Activated naive CD8-positive, alpha-beta T cell treated with anti-CD3 and anti-CD28 coated beads for 36 hours (primary cell): ENCODE measurements at places on chromosomes 6 and 20. TPM values are rescaled to one million over a fixed set of nuclear protein-coding genes. Genes with fewer than 3 reads are reported as not detected.

DNA sequence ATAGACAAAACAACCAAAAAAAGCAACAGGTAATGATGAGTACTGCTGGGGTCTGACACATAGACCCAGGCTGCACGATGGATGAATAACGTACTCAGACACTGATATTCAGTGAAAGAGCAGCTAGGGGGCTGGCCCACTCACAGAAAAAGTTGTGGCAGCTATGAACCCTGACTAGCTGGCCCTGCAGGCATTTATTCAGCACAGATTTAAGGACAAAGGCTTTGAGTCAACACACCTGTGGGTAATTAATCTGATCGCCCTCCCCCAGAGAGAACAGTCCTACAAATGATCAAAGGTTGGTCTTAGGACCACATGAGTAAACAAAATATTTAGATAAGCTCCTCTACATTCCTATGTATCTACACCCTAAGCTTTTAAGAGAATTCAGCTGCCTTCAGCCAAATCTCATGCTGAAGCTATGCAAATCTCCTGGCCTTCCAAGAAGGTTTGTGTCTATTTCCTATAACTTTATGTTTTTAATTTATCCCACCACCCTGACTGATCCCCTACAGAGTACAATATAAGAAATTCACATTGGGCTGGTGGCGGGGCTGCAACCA lies 81.7 kb upstream of the NXT1 start:
- H3K27me3 ChIP-seq: no peaks in the 10 kb centered on the region
- no peak overlapping the region for H3K27ac ChIP-seq
- H3K4me1 ChIP-seq: no peaks in the 10 kb centered on the region

DNA sequence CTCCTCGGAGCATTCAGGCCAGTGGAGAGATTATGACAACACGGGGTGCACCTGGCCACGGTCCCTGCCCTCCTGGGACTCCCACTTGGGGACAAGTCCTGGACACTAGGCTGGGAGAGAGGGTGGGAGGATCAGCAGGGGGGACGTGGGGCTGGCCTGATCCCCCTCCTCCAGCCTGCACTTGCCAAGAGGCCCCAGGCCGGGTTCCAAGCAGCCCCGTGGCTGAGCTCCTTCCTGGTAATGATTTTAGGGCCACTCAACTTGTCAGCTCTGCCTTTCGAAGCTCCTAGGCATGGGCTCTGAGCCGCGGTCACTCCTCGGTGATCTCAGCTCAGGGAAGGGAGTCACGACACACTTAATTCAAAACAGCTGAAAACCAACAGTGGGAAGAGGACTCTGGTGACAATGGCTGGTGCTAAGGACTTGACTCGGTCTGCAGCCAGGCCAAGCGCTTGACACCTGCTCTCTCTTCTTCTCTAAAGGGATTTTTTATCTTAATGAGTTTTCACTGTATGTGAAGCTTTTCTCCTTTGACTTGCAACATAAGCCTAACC lies 161.7 kb downstream of the BMP7 start:
- H3K27me3 ChIP-seq: peaks cover 11% of the 10 kb centered on the region
- no peak overlapping the region for H3K4me3 ChIP-seq
- H3K27ac ChIP-seq: no peak overlapping the region
- H3K4me1 ChIP-seq: no peaks in the 10 kb centered on the region

GRCh38 chr20:50169329-50169823 lies 15.9 kb upstream of the PEDS1 start:
- no peak overlapping the region for H3K4me3 ChIP-seq
- no peak overlapping the region for H3K27ac ChIP-seq
- H3K27me3 ChIP-seq: peaks cover 21% of the 10 kb centered on the region
- H3K4me1 ChIP-seq: peaks cover 9% of the 10 kb centered on the region
- H3K36me3 ChIP-seq: no peaks in the 10 kb centered on the region

DNA sequence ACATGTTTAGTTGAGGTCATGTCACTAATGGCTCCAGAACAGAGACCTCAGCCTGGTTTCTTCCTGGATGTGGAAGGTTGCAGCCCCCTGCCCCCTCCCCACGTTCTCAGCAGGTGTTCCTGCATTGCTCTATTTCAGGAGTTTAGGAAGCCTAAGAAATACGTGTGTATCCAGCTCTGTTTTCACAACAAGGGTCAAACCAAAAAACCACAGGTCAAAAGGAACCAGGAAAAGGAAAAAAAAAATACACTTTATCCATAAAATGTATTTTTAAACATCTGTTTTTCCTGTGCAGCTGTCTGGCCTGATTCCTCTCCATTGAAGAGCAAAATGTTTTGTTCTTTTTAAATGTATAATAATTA lies 107.9 kb upstream of the PLEKHG1 start:
- H3K4me3 ChIP-seq: no peak overlapping the region
- DNase-seq: no peak
- H3K4me1 ChIP-seq: peaks cover 10% of the 10 kb centered on the region
- H3K27ac ChIP-seq: peak overlapping the region; percentile 50
- H3K27me3 ChIP-seq: peaks cover 16% of the 10 kb centered on the region

GRCh38 chr20:1952737-1953530 lies 40.9 kb downstream of the PDYN start:
- H3K27me3 ChIP-seq: peaks cover 18% of the 10 kb centered on the region
- no peak for DNase-seq
- no peaks in the 10 kb centered on the region for H3K36me3 ChIP-seq
- H3K4me3 ChIP-seq: no peak overlapping the region
- no peak overlapping the region for H3K27ac ChIP-seq

DNA sequence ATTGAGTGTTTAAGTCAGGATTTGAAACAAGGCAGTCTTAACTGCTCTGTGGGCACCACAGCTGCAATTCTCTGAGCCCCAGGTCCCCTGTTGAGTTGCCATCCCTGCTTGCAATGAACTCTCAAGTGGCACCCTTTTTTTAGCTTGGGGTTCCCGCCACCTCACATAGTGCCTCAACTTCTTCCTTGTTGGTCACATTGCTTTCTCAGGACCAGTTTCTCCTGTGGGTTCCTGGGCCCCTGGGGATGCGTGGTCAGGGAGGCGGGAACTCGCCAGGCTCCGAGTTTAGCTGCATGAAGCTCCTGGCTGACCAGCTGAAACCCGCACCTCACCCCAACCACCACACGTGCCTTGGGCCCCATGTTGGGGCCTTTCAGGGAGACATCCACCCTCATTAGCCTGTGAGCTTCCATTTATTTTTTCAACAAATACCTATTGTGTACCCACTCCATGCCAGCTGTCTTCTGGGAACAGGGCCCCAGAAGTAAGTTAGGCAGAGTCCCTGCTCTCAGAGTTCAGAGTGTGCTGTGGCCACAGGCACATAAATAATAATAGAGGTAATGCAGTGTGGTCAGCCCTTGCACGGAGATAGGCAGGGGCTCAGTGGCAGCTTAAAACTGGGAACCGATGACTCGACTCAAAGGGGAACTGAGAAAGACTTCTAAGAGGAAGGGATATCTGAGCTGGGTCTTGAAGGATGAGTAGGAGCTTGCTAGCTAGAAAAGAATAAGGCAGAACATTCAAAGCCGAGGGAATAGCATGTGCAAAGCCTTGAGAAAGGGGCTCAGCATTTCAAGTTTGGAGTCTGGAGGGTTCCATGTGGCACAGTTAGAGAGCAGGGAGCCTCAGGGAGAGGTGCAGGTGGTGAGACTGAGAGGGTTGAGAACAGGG lies 33.9 kb upstream of the FAM83D start:
- H3K4me3 ChIP-seq: no peak overlapping the region
- peak overlapping the region; percentile 49 for H3K27ac ChIP-seq
- peaks cover 25% of the 10 kb centered on the region for H3K36me3 ChIP-seq

DNA sequence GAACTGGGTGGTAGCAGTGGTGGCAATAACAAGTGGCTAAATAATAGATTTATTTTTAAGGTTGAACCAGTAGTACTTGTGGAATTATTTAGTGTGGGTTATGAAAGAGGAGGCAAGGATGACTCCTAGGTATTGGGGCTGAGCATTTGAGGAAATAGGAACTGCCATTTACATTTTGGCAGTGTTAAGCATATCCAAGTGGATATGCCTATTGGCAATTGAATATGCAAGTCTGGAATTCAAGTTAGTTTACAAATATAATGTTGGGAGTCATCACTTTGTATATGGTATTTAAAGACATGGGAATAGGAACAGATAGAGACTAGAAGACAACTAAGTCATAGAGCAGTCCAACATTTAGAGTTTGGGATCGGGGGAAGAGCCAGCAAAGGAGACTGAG lies 25.9 kb downstream of the PEX3 start:
- H3K27ac ChIP-seq: no peak overlapping the region
- no peak overlapping the region for H3K4me3 ChIP-seq
- no peaks in the 10 kb centered on the region for H3K27me3 ChIP-seq
- no peaks in the 10 kb centered on the region for H3K4me1 ChIP-seq
- no peak for DNase-seq

DNA sequence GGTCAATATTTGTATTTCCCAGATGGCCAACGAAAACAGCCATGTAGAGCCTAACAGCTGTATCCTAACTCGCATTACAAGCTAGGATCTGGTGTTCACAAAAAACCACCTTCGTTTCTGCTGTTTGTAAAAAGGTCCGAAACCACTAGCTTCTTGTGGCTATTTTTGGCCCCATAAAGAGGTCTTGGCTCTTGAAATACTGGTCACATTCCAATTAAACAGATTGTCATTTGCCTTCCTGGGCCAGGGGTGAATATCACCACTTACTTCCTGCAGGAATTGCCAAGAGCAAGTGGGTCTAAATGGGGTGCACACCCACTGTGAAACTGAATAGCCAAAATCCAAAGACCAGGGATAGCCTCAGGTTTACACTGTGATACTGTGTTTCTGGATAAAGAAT lies 48.2 kb downstream of the TSHZ2 start:
- H3K36me3 ChIP-seq: no peaks in the 10 kb centered on the region
- no peak overlapping the region for H3K4me3 ChIP-seq
- H3K27me3 ChIP-seq: no peaks in the 10 kb centered on the region
- no peak for DNase-seq
- H3K27ac ChIP-seq: no peak overlapping the region

DNA sequence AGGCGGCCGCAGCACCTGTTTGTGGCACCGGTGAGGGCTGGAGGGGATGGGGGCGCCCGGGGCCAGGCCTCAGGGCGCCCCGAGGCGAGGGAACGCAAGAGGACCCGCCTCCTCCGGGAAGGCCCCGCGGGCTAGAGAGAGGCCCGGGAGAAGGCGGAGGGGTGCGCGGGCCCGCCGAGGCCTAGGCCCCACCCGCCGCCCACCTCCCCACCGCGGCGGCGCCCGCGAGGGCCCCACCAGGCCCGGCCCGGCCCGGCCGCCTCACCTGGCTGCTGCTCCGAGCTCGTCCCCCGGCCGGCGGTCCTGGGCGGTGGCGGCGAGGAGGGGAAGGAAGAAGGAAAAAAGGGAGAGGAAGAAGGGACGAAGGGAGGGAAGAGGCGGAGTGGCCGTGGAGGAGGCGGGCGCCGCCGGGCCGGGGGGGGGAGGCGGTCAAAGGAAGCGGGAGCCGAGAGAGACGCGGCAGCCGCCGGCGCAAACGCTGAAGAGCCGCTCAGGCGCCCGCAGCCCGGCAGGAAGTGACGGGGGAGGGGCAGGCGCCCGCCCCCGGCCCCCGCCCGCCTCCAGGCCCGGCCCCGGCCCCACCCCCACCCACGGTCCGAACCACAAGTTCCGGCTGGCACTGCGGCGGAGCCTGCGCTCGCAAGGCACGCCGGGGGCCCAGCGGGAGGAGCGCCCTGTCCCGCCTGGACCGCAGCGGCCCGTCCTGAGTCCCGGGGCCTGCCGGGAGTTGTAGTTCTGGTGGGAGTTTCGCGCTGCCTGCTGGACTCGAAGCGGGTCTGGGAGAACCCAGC lies at the start of gene STAU1:
Gene STAU1 (minus strand): TSS at position 484 of the 791 bp plus-strand sequence. CDS start 22,133 bp downstream, outside the sequence.
- DNase-seq: peak; percentile 97
- H3K4me3 ChIP-seq: peak within 1 kb of the TSS; percentile 95
- H3K27me3 ChIP-seq: peaks cover 7% of the 10 kb centered on the region
- H3K27ac ChIP-seq: peak within 1 kb of the TSS; percentile 90
- peaks cover 31% of the 10 kb centered on the region for H3K4me1 ChIP-seq

- no peak overlapping the region for H3K4me3 ChIP-seq
- H3K27me3 ChIP-seq: no peaks in the 10 kb centered on the region
- no peak overlapping the region for H3K27ac ChIP-seq
- DNase-seq: no peak
Observed at GRCh38 chr6:84062519-84063154, 29.1 kb downstream of the MRAP2 start.

GRCh38 chr6:2626401-2626800 lies 124.3 kb downstream of the MYLK4 start:
- no peak overlapping the region for H3K4me3 ChIP-seq
- H3K27me3 ChIP-seq: no peaks in the 10 kb centered on the region
- H3K27ac ChIP-seq: no peak overlapping the region
- no peaks in the 10 kb centered on the region for H3K4me1 ChIP-seq

GRCh38 chr20:21739682-21740081 lies 34.2 kb downstream of the PAX1 start:
- H3K27ac ChIP-seq: no peak overlapping the region
- no peaks in the 10 kb centered on the region for H3K27me3 ChIP-seq
- no peaks in the 10 kb centered on the region for H3K4me1 ChIP-seq
- no peak for DNase-seq
- H3K36me3 ChIP-seq: no peaks in the 10 kb centered on the region
- no peak overlapping the region for H3K4me3 ChIP-seq

DNA sequence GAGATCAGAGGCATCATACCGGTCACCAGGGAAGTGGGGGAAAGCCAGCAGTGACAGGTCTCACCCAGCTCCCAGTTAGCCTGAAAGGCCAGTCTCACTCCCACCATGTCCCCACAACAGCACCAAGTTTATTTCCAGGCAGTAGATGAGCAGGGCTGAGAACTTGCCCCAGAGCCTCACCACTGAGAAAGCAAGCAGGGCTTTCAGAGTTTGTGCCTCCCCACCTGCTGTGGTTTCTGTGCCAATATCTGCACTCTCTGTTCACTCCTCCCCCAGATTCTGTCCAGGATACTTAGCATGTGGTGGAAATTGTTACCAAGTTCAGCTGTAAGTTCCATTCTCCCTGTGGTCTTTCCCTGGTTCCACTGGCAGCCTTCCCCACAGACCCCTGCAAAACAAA lies 255.0 kb upstream of the HTR1E start:
- H3K27ac ChIP-seq: no peak overlapping the region
- no peak for DNase-seq
- H3K4me3 ChIP-seq: no peak overlapping the region
- H3K27me3 ChIP-seq: no peaks in the 10 kb centered on the region
- no peaks in the 10 kb centered on the region for H3K4me1 ChIP-seq

- DNase-seq: no peak
- no peaks in the 10 kb centered on the region for H3K27me3 ChIP-seq
Observed at GRCh38 chr6:31922942-31923341, 4.6 kb upstream of the C2 start.

The RPN2 gene
- 121 TPM for total RNA-seq

The GSTA1 gene
- not detected for total RNA-seq

The CYP24A1 gene
- not detected for total RNA-seq

The GGTLC1 gene
- not detected for total RNA-seq
